ENCODE measurements at places on chromosomes 11 and 22.
A peak's percentile ranks its signal among the peaks of the same experiment; 100 is the strongest.

DNA sequence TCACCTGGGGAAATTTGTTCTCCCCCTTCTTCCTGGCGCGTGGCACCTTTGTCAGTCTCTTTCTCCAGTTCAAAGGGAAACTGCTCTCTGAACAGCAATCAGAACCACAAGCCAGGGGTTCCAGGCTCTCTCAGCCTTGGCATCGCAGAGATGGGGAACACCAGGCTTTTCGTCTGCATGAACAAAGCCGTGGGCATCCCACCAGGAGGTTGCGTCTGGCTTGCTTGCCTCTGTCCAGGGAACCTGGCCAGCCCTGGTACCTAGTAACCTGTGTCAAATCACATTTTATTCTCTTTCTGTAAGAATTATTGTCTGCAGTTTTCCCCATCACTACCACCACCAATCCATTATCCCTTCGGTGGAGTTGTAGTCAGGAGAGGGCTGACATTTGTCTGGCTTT lies 107.0 kb downstream of the WNT7B start:
- DNase-seq = no peak

DNA sequence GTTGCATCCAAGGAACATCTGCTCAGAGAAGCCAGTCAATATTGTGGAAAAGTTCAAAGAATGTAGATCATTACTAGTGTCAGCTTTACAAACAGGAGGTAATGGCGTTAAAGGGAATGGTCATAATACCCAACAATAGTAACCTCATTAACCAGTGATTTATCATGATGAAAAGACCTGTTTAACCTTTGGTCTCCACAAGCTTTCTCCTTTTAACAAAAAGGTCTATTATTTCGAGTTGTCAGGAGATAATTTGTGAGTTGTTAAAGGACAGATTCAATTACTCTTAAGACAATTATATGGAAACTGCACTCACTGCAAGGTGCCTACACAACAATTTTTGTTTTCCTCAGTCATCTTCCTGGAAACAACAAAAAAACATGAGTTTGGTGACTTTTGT lies 73.8 kb upstream of the HTATIP2 start:
- DNase-seq = no peak

DNA sequence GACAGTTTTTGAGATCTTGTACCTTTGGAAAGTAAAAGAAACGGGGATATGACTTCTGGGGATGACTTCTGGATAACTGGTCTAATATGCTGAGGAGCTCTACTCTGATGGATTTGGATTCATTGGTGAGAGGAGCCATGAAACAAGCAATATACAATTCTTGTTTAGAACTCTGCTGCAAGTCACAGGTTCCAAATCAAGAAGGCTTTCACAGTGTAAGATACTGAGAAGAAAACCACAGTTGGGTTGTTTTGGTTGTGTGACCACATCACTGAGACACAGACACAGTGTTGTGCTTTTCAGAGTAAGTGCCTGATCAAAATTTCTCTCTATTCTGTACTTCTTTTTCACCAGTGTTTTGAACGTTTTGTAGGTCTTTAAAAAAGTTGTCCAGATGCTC lies 13.1 kb upstream of the UCP2 start:
- no peak for DNase-seq

DNA sequence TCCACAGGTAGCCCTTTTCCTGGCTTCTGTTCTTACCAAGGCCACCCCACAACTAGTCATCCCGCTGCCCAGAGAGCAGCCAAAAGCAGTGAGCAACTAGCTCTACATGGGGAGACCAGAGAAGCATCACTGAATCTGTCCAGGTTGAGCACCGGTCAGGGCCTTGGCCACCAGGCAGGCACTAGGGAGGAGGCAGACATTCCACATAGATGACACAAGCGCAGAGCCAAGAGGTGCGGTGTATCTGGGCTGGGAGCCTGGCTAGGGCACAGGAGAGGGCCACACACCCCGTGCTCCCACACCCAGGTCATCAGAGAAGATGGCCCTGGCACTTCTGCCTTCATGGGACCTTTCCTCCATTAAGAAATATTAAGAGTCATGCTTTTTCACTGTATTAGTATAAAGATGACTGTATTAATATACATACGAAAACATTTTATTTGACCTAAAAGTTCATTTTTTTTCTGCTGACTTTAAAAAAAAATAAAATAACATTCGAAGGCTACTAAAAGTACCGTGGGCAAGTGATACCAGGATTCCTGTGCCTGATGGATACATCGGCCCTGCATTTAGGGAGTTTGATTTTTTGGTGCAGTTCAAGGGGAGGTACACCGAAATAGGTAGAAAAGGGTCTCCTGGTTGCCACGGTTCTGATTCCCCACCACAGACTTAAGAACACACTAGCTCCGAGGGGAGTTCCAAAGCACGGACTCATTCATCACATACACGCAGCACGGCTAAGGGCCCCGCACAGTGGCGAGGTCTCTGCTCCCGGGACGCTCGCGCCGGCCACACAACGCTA lies 1.2 kb downstream of the DGCR2 start:
- DNase-seq = no peak

- no peak for DNase-seq
Observed at GRCh38 chr11:116314006-116314405, 458.8 kb downstream of the BUD13 start.

- DNase-seq = no peak
Observed at GRCh38 chr11:111967649-111968048, 30.5 kb downstream of the DIXDC1 start.

DNA sequence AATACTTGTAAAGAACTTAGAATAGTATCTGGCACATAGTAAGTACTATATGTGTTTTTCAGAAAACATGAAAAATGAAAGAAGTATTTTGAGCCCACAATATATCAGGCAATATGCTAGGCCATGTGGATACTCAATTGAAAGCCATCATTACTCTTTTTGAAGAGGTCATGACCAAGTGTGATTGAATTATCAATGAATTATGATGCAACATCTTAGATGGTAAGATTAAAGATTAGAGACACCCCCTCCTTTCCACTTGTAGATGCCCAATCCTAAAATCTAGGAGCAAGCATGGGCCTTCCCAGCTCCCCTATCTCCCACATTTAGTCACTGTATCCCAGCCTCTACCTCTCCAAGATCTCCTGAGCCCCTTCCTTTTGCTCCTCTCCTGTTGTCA lies 154.4 kb downstream of the ETS1 start:
- DNase-seq = no peak

- DNase-seq = no peak
Observed at GRCh38 chr11:63572026-63572688, 9.0 kb upstream of the PLAAT2 start.

- DNase-seq = no peak
Observed at GRCh38 chr11:122933416-122933815, 48.2 kb downstream of the BSX start.

- DNase-seq = peak; percentile 20
Observed at GRCh38 chr22:17120281-17120680, 879 bp downstream of the TMEM121B start.

GRCh38 chr11:31000381-31000780 lies 369.2 kb downstream of the DCDC1 start:
- DNase-seq = no peak

- no peak for DNase-seq
Observed at GRCh38 chr22:17234144-17234623, 14.9 kb upstream of the ADA2 start.

DNA sequence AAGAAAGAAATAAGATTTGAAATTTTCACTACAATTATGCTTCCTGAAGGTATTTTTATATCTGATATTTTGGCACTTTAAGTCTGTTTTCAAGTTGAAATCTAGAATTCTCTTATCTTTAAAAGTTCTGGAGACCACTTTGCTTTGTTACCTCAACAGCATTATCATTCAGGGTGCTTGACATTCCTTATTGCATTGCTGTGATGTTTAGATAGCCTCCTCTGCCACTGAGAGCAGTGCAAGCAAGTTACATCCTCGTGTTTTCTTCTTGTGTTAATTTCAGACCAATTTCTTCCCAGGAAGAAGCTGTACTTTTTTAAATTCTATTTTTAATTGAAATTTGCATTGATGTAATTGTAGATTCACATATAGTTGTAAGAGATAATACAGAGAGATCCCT lies 333.9 kb upstream of the KIRREL3 start:
- no peak for DNase-seq

GRCh38 chr22:47381240-47381639 lies 618.8 kb downstream of the TBC1D22A start:
- no peak for DNase-seq

GRCh38 chr11:15716550-15716949 lies 601.8 kb downstream of the INSC start:
- no peak for DNase-seq

- no peak for DNase-seq
Observed at GRCh38 chr11:36139767-36140166, 149.5 kb downstream of the COMMD9 start.

- DNase-seq = no peak
Observed at GRCh38 chr11:72525466-72525865, 91.1 kb upstream of the CLPB start.

- no peak for DNase-seq
Observed at GRCh38 chr11:3617990-3618389, 23.8 kb downstream of the ART5 start.

- DNase-seq = no peak
Observed at GRCh38 chr22:19062943-19063308, 59.3 kb downstream of the DGCR2 start.

GRCh38 chr11:19101796-19102520 lies 15.0 kb upstream of the ZDHHC13 start:
- no peak for DNase-seq

DNA sequence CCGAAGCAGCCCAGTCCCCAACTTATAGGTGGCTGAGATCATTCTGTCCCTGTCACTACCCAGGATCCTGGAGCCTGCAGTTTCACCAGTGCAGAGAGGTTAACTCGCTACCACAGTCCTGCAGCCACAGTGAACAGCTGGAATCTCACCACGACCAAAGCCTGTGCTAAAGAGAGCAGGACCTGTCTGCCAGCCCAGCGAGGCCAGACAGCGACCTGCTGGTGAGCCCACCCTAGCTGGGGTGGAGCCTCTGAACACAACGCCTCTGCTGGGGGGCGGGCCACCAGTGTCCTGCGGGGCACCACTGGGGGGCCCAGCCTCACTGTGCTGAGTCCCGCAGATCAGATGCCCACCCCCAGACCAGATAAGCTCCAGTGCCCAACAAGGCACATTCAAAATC lies 33.3 kb downstream of the DAGLA start:
- DNase-seq = no peak

DNA sequence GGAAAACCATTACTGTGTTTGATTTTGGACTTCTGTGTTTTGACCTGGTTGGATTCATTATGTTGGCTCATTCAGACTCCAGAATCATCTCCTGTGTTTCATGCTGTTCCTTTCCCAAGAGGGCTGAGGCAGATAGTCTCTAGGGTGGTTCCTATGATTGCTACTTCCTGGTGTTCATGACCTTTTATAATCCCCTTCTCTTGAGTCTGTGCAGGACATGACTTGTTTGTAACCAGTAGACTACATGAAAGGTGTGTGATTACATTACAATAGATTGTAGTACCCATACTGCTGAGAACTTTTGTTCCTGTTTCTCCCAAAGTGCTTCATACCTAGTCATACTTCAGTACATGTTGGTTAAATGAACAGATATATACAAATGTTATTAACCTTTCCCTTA lies 700.6 kb downstream of the METTL15 start:
- no peak for DNase-seq

- no peak for DNase-seq
Observed at GRCh38 chr11:60899046-60899936, 7.1 kb downstream of the PRPF19 start.

DNA sequence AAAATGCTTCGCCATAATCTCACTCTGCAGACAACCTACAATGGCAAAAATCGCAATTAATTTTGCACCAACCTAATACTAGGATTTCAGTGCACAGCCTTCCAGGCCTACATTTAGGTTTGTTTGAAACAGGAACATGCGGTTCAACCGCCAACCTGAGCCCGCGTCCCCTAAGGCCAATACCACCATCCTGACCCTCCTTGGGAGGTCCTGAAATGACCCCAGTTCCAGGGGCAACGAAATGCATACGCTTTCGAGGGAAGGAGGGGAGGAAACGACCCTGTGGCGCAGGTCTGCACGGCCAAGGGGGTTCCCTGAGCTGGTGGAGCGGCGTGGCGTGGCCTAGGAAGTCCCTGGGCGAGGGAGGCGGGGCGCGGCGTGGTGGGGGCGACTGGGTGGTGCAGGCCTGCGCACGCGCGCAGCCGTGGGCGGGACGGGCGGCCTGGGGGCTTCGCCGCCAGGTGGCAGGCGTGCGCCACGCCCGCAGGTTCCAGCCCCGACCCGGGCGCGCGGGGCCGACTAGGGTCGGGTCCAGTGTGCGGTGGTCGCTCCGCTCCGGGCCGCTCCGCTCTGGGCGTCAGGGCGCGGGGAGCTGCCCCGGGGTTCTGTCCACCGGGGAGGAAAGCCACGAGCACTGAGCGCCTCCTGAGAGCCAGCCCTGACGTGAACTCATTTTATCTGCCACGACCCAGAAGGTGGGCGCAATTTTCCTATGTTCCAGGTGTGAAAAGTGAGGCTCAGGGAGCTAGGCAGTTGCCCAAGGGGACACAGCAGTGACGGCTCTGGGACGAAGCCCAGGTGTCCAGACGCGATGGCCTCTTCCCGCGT lies 94.1 kb downstream of the SWAP70 start:
- DNase-seq = peak; percentile 89

DNA sequence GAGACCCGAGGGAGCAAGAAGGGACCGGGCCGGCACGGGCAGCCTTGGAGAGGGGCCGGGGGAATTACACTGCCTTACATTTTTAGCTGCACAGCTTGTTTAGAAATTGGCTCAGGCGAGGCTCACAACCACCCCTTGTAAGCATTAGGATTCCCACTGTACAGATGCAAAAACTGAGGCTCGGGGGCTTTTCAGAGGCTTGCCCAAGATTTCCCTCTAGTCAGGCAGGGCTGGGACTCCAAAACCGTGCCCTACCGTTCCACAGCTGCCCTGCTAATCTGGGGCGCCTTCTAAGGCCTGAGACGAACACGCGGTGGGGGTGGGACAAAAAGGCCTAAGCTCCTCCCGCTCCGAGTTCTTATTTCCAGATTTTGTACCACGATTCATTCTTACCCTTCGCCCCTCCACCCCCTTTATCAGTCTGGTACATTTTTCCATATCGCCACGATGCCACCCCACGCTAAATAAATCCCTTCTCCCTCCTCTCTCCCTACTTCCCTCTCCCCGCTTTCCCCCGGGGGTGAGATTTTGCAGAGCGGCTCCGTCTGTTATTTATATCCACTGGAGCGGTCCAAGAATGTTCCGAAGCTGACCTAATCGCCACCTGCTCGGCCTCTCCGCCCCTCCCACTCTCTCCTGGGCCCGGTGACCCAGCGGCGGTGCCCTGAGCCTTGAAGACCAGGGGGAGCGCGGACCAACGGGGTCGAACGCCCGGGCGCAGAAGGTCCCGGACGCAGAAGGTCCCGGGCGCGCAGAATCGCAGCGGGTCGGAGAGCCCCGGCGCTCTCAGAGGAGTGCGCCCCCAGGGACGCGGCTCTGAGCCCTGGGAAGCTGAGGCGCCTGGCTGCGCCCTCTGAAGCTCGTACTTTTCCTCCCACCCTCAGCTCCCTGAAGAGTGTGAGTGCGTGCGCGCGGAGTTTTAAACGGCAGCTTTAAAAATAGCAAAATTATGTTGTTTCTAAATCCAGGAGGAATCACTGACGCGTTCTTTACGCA lies 764 bp upstream of the PACSIN3 start:
- DNase-seq = peak; percentile 28

DNA sequence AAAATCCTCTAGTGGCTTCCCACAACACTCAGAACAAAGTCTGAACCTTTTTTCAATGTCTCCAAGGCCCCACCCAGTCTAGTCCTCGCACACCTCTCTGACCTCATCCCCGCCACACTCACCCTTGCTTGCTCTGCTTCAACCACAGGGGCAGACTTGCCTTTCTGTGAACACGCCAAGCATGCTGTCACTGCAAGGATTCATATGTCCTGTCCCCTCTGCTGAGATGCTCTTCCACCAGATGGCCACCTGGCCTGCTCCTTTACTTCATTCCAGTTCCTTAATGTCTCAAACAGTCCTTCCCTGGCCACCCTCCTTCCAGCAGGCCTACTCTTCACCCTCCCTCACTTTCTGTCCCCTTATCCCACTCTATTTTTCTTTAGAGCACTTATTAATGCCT lies 60.6 kb upstream of the ARHGAP20 start:
- no peak for DNase-seq

All from activated gamma-delta T cell treated with anti-CD3 and anti-CD28 coated beads, Interleukin-2, amount 50 U/mL, for 16 hours (primary cell).